ENCODE measurements at places on chromosomes 4 and X.

DNA sequence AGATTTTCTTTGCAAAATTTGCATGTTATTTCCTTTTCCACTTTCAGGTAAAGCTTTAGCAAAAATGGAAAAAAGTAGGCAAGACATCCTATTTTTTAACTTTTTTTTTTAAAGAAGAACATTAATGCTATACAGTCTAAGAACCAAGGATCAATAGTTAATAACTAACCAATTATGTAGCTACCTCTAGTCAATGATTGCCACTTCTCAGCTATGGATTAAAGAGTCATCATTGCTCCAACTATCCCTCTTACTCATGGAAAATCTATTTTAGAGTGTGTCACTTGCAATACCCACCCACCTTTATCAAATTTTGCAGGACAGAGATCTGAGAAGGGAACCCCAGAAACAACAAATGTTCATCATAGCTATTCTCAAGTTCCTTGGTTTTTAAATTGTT, 223.1 kb downstream of the ANK2 start:
- DNase-seq: no peak

DNA sequence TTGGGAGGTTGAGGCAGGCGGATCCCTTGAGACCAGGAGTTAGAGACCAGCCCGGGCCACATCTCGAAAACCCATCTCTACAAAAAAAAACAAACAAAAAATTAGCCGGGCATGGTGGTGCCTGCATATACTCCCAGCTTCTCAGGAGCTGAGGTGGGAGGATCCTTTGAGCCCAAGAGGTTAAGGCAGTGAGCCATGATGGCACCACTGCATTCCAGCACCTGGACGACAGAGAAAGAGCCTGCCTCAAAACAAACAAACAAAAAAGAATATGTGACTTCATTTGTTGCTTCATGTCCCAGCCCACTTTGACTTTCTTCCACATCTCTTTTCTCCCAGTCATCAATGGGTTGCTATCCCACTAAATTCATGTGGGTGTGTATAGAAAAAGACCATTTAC, 79.7 kb downstream of the BCOR start:
- no peak for DNase-seq

GRCh38 chr4:8528713-8529112, 51.5 kb upstream of the GPR78 start:
- no peak for DNase-seq

DNA sequence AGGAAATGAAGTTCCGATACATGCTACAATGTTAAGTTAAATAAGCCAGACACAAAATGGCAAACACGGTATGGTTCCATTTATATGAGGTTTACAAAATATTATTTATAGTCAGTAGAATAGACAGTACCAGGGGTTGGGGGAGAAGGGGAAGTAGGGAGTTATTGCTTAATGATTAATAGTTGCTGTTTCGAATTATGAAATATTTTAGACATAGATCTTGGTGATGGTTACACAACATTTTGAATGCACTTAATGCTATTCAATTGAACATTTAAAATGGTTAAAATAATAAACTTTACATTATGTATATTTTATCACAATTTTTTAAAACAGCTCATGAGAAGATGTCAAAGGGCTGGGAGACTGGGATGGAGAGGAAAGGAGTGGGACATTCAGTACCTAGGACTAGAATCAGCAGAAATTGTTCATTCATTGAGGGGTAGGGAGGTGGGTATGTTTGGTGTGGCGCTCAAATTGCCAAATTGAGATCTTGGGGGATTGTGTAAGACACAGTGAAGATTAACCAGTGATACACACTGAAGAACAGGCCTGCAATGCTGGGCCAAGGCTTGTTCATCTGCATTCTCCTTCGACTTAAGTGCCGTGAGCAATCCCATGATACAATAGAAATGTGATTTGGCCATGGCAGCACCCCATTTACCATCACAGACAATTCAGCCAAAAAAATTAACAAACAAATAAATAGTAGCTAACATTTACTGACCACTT, 165.6 kb upstream of the GALNT7 start:
- no peak for DNase-seq

GRCh38 chrX:70087857-70088630, 25.8 kb downstream of the OTUD6A start:
- DNase-seq: no peak

Data from thoracic aorta (tissue), 2 donors.